Endothelial cell of coronary artery (primary cell): ENCODE measurements at places on chromosomes 12 and 14. TPM values are rescaled to one million over a fixed set of nuclear protein-coding genes. Genes with fewer than 3 reads are reported as not detected.

Gene DUSP16
- total RNA-seq, result 7.2 and 10.8 TPM in 2 replicates

Gene ERBB3
- 0.18 TPM in 1 of 2 replicates, not detected in the other for total RNA-seq

Gene OTOGL
- 1.4 and 1.9 TPM in 2 replicates for total RNA-seq

Gene RD3L
- total RNA-seq, result not detected in 2 replicates

Gene ACOT6
- total RNA-seq, result 0.09 TPM in 1 of 2 replicates, not detected in the other
